ENCODE measurements at places on chromosomes 6 and 20. TPM values are rescaled to one million over a fixed set of nuclear protein-coding genes. Genes with fewer than 3 reads are reported as not detected.
A peak's percentile ranks its signal among the peaks of the same experiment; 100 is the strongest.

GRCh38 chr20:11686820-11687543, 230.7 kb upstream of the BTBD3 start:
- peak; percentile 62 for DNase-seq
- no peaks in the 10 kb centered on the region for H3K4me1 ChIP-seq
- H3K4me3 ChIP-seq: no peak overlapping the region
- H3K36me3 ChIP-seq: no peaks in the 10 kb centered on the region
- H3K27ac ChIP-seq: no peak overlapping the region

The SLC4A11 gene
- total RNA-seq: 0.92 TPM

The ENPP3 gene
- 0.98 TPM for total RNA-seq

The TPD52L1 gene
- 4.7 TPM for total RNA-seq
